ENCODE measurements at places on chromosomes 5 and 9.

DNA sequence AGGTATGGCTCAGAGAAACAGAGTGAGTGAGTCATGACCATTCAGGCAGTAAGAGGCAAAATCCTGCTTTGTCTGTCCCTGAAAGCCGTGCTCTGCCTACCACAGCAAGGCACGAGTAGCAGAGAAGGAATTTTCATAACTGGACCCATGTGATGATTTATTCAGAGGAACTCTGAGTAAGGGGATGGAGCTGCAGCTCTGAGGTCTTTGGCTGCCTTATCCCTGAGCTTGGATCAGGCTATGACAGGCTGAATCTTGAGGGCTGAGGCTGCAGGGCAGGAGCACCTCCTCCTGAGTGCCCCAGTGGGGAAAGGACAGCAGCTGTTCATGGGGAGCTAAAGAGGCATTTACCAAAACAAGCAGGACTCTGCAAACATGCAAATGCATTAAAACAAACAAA, 183.4 kb downstream of the PAPPA start:
- no peak for DNase-seq

- DNase-seq: no peak
Observed at GRCh38 chr5:180090769-180091546, 19.4 kb upstream of the RNF130 start.

GRCh38 chr9:111433082-111433481, 51.1 kb downstream of the ECPAS start:
- no peak for DNase-seq

DNA sequence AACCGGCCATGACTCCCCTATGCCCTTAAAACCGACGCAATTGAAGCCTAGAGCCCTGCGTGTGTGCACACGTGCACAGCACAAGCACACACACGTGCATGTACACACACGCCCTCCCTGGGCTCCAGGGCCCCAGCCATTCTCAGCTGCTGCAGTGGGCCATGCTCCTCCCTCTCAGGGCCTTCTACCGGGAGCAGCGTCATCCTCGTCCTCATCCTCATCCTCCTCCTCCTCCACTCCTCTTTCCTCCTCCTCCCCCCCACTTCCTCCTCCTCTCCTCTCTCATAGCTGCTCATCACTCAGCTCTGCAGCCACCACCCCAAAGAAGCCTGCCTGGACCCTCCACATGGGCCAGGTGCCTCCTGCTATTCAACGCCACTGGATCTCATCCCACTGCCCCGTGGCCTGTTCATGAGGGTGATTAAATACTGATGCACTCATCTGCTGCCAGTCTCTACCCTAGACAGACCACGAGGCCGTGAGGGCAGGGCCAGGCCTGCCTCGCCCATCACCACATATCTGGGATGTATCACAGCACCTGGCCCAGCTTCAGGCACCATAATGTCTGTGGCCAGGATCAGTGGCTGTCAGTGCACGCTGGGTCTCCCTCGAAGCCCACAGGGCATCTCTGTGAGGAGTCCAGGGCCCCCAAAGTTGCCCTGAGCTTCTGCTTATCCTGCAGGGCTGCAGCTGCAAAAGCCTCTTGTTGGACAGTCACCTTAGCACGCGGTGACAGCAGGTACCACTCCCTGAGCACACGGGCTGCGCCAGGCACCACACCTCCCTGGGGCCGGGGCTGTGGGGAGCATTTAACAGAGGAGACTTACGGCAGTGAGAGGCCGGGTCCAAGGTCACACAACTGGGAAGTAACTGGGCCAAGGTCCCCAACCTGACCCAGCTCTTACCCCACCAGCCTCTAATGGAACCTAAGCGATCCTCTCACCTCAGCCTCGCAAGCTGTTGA, 9.8 kb downstream of the FAM78A start:
- peak; percentile 71 for DNase-seq

DNA sequence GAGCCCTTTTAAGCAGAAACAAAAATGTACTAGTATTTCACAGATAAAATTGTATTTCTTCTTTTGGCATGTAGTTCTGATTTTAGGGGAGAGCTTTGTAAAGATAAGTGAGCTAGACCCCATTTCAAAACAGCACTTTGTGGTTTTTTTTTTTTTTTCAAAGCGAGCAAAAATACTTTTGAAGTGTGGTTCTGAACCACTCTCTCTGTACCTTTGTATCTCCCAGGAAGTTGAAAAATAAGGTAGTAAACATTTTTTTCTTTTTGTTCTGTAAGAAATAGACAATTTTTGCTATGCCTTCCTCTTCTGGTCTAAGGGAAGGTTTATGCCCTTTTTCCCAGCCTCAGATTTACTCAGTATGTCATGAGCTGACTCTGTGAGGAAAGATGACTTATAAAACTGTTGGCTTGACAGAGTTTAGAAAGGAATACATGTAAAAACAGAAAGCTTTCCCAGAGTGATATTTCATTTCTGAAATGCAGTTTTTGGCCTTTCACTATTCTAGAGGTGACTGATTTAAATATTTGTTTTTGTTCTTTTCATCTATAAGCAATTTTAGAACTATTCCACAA, 12.5 kb downstream of the ERCC6L2 start:
- no peak for DNase-seq

- DNase-seq: no peak
Observed at GRCh38 chr5:64019746-64020145, 57.5 kb upstream of the HTR1A start.

GRCh38 chr5:76413746-76414145, 10.7 kb downstream of the IQGAP2 start:
- DNase-seq: no peak

- DNase-seq: peak; percentile 30
Observed at GRCh38 chr9:71819115-71819739, 50.9 kb upstream of the CEMIP2 start.

DNA sequence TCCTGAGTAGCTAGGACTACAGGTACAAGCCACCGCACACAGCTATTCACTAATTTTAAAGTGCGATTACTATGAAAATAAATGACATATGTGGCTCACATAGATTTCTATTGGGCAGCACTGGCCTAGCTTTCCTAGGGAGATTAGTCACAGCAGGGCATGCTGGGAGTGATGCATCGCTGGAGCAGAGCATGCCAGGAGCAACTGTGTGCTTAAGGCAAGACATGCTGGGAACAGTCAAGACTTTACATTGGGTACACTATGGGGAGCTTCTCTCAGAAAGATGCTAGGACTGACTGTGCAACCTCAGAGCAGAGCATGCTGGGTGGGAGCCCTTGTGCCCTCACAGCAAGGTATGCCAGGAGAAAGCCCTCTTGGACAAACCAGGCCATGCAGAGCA, 9.3 kb downstream of the ST6GALNAC6 start:
- DNase-seq: no peak

DNA sequence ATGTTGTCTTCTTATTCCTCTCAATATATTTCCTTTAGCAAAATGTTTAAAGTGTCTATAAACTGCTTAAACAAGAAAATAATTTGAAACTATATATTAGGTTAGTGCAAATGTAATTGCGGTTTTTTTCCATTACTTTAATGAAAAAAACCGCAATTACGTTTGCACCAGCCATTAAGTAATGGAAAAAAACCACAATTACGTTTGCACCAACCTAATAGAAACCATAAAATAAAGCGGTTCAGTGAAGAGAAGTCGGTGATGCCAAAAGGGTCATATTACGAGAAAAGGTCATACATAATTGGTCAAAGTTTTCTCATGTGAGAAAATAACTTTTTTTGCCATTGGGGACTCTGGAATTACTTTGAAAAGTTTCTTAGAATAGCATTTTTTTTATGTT, 385.6 kb upstream of the ST8SIA4 start:
- DNase-seq: no peak

- no peak for DNase-seq
Observed at GRCh38 chr5:69213513-69214215, 21.0 kb upstream of the CDK7 start.

DNA sequence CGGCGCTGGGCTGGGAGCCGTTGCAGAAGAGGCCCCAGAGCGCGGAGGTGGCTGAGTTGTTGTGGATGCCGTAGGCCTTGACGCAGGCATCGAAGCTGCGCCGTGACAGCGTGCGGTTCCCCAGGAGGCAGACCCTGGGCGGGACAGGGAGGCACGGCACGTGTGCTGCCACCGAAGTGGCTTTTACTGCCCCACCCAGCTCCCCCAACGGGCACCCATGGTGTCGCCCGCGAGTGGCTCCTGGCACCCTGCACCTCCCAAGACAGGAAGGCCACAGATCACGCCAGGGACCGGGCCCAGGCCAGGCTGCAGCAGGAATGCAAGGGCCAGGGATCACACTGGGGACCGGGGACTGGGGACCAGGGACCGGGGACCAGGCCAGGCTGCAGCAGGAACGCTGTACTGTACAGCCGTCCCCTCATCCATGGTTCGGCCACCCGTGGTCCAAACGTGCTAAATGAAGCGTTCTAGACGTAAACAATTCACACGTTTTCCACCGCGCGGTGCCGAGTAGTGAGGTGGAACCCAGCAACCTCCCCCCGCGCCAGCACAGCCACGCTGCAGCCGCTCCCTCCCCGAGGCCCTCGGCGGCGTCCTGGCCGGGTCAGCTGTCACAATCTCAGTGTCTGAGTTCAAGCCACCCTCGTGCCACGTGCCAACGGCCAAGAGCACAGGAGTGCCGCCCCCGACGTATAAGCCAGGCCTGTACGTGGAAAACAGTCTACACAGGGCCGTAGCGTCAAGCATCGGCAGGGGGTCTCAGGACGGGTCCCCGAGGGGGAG, 27.8 kb downstream of the SLC12A7 start:
- no peak for DNase-seq

- no peak for DNase-seq
Observed at GRCh38 chr5:171990713-171991015, 15.8 kb downstream of the FBXW11 start.

DNA sequence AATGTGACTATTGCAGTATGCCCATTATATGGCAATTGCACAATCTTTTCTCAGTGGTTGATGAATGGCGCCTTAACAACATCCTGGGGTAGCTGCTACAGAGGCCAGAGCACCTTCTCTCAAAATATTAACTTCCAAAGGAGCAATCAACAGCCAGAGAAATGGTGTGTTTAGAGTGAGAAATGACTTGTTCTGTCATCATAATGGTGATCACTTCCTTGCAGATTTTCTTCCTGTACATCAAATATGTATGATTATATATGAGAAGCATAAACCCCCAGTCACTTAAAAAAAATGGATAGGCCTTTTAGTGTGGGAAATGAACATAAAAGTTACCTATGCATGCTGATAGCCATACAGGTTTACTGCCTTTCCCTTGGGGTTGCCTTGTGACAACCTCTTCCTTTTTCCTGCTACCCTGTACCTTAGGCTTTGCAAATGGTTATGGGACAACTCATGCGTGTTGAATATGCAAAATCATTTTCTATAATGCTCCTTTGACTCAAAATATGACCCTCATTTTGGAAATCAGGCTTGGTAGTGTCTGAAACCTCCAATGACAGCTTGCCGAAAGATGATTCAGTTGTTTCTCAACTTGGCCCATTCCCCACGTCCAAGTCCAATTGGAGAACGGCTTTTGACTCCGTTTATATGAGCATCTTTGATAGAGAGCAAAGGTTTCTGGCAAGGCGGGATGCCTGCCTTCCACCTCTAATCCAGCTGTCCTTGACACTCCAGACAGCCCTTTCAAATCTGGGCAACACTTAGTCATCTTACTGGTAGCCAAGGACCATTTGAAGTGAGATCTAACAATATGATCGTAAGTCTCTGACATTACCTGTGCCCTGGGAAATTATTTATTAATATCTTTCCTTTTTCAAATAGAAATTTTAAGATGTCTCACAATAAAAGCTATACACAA, 69.3 kb downstream of the SLC1A1 start:
- DNase-seq: no peak

GRCh38 chr5:139407517-139407916, 3.6 kb upstream of the SPATA24 start:
- no peak for DNase-seq

DNA sequence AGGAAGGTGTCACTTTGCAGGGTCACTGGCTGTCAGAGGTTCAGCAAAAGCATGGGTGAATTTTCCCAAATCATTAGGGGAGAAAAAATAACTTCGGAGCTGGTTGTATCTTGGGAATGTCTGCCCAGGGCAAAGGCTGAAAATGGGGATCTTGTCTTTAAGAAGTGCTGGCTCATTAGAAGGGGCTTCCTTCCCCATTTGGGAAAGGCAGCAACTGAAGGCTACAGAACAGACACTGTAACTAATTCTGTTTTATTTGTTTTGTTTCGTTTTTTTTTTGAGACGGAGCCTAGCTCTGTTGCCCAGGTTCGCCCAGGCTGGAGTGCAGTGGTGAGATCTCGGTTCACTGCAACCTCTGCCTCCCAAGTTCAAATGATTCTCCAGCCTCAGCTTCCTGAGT, 70.3 kb upstream of the PCA3 start:
- no peak for DNase-seq

- DNase-seq: no peak
Observed at GRCh38 chr9:134388976-134389375, 62.7 kb downstream of the RXRA start.

DNA sequence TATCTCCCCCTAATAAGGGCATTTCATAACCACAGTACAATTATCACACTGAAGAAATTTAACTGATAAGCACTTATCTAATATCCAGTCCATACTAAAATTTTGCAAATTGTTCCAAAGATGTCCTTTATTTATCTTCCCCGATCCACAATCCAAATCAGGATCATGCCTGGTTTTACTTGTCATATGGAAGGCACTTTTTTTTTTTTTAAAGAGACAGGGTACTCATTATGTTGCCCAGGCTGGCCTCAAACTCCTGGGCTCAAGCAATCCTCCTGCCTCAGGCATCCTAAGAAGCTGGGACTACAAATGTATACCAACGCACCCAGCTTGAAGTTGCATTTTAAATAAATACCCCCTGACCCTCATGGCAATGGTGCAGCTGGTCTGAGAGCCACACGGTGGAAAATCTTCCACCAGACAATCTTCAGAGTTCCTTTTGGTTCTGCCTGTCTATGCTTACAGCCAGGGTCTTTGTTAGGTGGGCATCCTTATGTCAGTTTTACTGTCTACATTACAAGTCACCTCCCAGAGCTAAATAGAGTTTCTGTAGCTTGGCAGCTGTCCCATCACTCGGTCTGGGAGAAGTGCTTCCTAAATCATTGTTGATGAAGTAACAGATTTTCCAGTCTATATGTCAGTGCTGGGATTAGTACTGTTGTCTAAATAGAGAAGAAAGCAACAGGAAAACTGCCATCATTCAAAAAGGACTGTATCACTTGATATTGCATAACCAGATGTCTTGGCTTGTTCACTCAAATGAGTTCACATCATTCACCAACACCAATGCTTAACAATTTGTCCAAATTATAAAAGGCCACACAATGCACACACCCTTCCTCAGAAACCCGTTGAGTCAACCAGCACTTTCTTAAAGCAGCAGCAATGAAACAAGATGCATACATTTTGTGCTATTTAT, 26.4 kb downstream of the PTPN3 start:
- DNase-seq: no peak

- no peak for DNase-seq
Observed at GRCh38 chr5:107539726-107540330, 130.9 kb downstream of the EFNA5 start.

Measured in activated CD4-positive, alpha-beta T cell treated with anti-CD3 and anti-CD28 coated beads, Interleukin-2, Interleukin-4, amounts not matched to agents 100 ng/mL and 50 ng/mL, durations not matched to agents 16 hours and 8 hours (primary cell).